ENCODE measurements at places on chromosomes 6 and 20.

- DNase-seq: no peak
Measured at GRCh38 chr6:35844290-35844689, 39.1 kb downstream of the LHFPL5 start.

DNA sequence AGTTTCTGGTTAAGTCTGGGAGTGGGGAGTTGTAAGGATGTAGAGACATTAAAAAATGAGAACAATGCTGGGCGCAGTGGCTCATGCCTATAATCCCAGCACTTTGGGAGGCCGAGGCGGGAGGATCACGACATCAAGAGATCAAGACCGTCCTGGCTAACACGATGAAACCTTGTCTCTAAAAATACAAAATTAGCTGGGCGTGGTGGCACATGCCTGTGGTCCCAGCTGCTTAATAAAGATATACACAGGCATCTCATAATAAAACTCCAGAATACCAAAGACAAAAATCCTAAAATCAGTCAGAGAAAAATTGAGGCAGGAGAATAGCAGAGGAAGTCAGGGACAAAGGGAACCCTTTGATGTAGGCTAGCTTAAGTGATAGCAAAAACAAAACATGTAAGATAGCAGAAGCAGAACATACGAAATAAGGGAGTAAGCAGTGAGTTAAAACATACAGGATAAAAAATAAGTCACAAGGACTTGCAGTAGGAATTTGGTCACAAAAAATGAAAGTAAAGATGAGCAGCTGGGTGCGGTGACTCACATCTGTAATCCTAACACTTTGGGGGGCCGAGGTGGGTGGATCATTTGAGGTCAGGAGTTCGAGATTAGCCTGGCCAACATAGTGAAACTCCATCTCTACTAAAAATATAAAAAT lies 23.6 kb downstream of the DDX43 start:
- no peak for DNase-seq

GRCh38 chr6:89787660-89788328 lies 31.8 kb downstream of the MDN1 start:
- no peak for DNase-seq

- no peak for DNase-seq
Measured at GRCh38 chr20:58492074-58492718, 23.0 kb downstream of the APCDD1L start.

DNA sequence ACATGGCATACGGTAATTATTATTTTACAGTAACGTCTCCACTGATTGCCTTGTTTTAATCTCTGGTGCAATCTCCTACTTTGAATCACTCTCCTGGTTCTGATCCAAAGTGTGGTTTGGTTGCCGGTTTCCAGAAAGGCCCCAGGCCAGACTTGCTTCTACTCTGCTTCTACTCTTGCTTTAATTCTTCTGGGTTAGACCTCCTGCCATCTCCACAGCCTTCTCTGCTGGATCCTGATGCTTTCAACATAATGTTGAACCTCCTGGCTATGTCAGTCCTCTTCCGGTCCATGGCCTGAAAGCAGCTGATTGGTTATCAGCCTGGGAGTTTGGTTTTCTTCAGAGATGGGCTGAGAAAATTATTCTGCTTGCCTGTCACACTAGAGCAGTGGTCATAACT lies 266.5 kb upstream of the RIMS1 start:
- no peak for DNase-seq

GRCh38 chr20:32441638-32442037 lies 83.5 kb downstream of the ASXL1 start:
- no peak for DNase-seq

- no peak for DNase-seq
Measured at GRCh38 chr6:157867981-157868380, 44.9 kb downstream of the SNX9 start.

DNA sequence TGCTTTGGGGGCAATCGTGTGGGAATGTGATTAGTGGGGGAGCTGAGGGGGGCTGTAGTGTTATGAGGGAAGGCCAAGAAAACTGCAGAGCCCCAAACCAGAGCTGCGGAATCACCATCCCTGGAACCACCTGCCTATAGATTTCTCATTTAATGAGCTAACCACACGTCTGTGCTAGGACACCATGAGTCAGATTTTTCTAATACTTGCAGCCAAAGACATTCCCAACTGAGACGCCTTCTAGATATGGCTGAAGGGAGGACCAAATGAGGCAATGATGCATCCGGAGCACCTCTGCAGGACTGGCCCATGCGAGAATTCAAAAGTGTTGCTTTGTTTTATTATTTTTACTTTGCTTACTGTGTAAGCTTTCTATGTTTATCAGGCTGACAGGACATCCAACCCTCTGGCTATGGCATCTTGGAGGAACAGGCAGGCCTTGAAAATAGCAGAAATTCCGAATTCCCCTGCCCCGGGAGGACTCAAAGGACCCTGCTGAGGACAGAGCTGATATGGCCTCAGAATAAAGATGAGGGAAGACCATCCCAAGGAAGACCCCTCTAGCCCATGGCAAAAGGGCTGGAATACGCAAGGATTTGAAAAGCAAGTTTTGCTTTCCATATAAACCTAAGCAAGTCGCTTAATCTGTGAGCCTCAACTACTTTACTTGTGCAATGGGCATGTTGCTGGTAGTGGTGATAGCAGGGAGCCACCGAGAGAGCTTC lies 3.1 kb upstream of the PTGIS start:
- DNase-seq: no peak

DNA sequence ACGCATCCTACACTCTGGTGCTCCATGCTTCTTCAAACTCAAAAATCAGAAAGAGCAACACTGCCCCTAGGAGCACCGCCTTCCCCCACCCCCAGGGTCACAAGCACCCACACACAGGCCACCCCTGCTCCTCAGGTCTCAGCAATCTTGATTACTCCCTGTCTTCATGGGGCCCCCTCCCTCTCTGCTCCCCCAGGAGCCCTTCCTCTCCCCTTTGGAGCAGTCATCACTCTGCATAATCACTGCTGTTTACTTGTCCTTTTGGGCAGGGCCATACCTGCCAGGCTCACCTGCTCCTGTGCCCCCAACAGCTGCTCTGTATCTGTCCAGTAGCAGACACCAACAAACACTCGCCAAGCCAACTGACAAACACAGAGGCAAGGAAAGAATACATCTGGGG lies 7.6 kb upstream of the SYNDIG1 start:
- DNase-seq: no peak

DNA sequence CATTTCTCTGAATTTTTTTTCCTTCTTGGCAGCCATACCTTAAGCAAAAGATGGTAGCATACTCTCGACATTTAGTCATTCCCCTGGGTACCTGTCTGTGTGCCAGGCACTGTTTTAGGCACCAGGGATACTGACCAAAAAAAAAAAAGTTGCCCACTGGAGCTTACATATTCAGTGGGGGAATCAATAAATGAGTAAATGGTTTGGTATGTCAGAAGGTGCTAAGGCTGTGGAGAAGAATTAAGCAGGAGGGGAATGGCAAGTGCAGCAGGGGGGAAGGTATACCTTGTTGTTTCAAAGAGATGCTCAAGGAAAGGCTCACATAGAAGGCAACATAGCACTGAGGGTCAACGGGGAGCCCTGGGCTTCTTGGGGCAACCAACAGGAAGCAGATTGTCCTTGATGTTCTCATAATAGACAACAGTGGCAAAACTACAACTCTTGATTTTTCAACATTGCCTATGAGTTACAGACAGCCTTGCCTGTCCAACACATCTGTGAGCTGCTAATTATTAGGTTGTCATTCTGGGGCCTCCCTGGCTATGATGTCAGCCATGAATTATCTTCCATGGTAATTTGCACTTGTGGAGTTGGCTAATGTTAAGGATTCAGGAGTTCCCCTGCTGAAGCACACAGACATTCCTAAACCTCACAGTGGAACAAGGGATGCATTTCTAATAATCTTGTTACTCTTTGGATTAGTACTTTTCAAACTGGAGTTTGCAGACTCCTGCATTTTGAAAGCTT lies 19.6 kb downstream of the NT5E start:
- DNase-seq: no peak

- DNase-seq: no peak
Measured at GRCh38 chr6:75224303-75224926, 18.6 kb upstream of the COL12A1 start.

- DNase-seq: no peak
Measured at GRCh38 chr6:132527791-132528190, 10.3 kb upstream of the TAAR9 start.

GRCh38 chr6:38169221-38169976 lies 349.9 kb downstream of the ZFAND3 start:
- DNase-seq: no peak

DNA sequence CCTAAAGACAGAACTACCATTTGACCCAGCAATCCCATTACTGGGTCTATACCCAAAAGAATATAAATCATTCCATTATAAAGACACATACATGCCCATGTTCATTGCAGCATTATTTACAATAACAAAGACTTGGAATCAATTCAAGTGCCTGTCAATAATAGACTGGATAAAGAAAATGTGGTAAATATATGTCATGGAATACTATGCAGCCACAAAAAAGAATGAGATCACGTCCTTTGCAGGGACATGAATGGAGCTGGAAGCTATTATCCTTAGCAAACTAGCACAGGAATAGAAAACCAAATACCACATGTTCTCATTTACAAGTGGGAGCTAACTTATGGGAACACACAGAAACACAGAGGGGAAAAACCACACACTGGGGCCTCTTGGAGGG lies 8.7 kb upstream of the DEFB128 start:
- DNase-seq: no peak

DNA sequence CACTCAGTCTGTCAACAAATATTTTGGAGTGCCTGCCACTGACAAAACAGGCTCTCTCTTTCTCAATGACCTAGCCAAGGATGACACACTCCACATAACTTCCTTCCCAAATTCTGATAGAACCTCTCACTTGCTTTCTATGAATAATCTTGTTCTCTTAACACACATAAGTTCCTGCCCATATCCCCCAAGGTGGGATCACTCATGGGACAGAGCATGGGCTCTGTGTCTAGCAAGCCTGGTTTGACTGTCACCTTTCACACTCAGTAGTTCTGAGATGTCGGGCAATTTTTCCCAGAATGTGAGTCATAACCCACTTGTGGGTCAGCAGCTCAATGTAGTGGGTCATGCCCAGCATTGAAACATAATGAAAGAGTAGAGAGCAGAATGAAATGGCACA lies 78.1 kb downstream of the LRFN2 start:
- DNase-seq: no peak

DNA sequence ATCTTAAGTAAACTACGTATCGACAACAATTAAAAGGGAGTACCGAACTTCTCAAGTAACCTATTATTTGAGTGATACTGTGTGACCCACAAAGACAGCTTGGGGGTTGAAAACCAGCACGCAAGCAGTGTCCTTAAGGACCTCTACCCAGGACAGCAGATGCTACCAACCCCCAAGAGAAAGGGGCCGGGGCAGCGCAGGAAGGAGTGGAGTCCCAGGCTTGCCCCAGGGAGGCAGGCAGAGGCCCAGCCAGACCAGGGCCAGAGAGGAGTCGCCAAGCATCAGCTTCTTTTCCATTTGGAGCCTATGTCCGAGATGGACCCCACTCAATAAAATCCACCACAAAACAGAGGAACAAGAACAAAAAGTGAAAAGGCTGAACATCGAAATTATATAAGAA lies 11.9 kb downstream of the DIDO1 start:
- no peak for DNase-seq

- DNase-seq: no peak
Measured at GRCh38 chr6:12614456-12614855, 102.1 kb upstream of the PHACTR1 start.

- DNase-seq: no peak
Measured at GRCh38 chr6:87029711-87030314, 65.1 kb downstream of the CGA start.

- DNase-seq: no peak
Measured at GRCh38 chr6:116145803-116146675, 20.1 kb upstream of the COL10A1 start.

- no peak for DNase-seq
Measured at GRCh38 chr6:56003616-56004015, 128.2 kb upstream of the BMP5 start.

DNA sequence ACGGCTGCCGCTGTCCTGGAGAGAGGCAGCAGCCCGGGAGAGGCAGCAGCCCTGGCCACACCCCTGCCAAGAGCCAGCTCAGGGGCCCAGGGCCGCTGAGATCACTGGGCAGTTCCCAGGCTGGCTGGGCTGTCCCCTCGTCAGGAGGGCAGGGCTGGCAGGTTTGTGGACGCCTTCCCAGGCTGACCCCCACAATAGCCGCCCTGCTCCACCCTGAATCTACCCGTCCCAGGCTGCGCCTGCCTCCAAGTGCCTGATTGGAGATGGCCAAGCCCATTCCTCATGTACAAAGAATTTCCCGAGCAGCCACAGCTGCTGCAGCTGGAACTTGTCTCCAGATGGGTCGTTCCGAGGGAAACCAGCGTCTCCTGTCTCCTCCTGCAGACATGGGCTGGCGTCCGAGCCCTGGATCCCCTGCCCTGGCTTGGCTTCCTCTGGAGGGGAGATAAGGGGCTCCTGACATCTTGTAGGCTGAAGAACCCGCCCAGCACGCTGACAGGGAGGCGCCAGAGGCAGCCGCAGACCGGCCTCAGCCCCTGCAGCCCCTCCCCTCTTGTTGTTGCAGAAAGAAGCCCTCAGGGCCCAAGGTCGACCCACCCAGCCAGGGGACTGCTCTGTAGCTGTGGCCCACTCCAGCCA lies 9.4 kb upstream of the GATA5 start:
- no peak for DNase-seq

DNA sequence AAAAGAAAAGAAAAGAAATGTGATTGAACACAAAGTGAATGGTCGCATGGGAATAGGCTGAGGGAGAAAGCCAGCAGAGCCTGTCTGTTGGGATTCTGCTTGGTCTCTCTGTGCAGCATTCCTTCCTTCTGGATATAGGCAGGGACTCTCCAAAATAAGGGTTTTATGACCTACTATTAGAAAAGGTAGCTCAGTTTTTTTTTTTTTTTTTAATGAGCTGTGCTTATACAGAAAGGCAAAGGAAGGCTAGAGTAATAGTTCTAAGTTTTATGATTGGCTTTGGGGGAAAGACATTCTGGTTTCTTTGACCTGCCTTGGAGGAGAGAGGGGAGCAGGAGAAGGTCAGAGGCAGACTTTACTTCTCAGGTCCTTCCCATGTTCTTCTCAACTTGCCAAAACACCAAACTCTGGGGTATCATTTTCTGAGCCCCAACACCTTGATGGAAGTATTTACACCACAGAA lies 18.8 kb upstream of the IER3 start:
- DNase-seq: no peak

- DNase-seq: no peak
Measured at GRCh38 chr6:42564506-42564825, 637 bp downstream of the UBR2 start.

DNA sequence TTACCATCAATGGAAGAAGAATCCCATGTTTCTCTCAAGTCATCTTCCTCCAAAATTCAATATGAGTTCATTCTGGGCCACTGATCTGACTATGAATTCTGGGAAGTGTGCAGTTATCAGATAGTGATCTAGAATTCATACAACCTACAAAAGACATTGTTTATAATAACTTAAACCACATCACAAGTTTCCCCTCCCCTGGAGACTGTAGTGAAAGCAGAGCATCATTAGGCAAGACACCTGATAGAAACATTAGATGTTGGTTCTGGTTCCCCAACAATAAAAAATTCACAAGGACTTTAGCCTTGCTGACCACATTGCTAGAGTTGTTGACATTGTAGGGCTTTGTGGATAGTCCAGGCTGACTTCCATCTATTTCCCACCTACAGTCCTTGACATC lies 506.4 kb upstream of the JAG1 start:
- no peak for DNase-seq

- no peak for DNase-seq
Measured at GRCh38 chr6:22667855-22668254, 98.5 kb downstream of the HDGFL1 start.

GRCh38 chr20:51480507-51481270 lies 61.8 kb downstream of the NFATC2 start:
- peak; percentile 68 for DNase-seq

- no peak for DNase-seq
Measured at GRCh38 chr6:121260651-121261102, 73.6 kb downstream of the TBC1D32 start.
